Naive thymus-derived CD8-positive, alpha-beta T cell (primary cell): ENCODE measurements at places on chromosomes 3 and 15.

- no peak for DNase-seq
Measured at GRCh38 chr15:36883713-36884517, 216.4 kb downstream of the MEIS2 start.

GRCh38 chr3:25033407-25034029 is 394.5 kb upstream of the RARB start:
- no peak for DNase-seq

DNA sequence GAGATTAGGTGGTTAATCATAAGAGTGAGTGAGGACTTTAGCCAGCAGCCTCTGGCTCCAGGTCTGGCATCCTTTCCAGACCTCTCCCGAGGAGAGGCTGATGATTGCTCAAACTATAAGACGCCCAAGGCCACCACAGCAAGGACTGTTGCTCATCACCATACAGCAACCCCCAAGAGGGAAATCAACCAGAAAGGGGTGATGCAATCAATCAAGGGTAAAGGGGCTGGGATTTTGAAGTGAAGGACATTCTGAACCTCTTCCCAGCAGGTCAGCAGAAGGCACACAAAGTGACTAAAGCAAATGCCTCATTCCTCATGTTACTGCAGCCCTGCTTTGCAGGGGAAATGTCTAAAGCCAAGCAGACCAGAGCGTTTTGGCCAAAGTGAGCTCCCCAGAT is 247.3 kb upstream of the IGF1R start:
- no peak for DNase-seq

GRCh38 chr3:106006571-106006970 is 137.8 kb upstream of the CBLB start:
- DNase-seq = no peak

- no peak for DNase-seq
Measured at GRCh38 chr15:51223771-51224229, 114.6 kb downstream of the CYP19A1 start.

DNA sequence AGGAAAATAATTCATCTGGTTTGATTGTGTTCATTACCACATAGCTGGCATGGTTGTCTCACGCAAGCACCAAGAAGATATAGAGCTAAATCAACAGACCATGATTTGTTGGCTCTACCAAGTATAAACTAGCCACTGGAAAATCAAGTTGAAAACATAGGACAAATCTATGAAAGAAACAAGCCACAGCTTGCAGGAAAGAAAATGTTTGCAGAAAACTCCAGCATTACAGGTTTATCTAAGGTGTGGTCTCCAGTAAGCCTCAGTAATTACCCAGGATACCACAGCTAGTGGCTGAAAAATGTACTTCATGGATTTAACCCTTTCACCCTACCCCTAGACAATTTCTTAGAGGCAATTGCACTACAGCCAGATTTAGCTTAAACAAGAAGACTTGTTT is 340.6 kb downstream of the SOX2 start:
- no peak for DNase-seq

- DNase-seq = no peak
Measured at GRCh38 chr3:67361323-67361722, 293.1 kb downstream of the SUCLG2 start.

- DNase-seq = no peak
Measured at GRCh38 chr3:80733522-80734176, 965.9 kb upstream of the ROBO1 start.

GRCh38 chr15:91622711-91623342 is 230.7 kb upstream of the SLCO3A1 start:
- no peak for DNase-seq

DNA sequence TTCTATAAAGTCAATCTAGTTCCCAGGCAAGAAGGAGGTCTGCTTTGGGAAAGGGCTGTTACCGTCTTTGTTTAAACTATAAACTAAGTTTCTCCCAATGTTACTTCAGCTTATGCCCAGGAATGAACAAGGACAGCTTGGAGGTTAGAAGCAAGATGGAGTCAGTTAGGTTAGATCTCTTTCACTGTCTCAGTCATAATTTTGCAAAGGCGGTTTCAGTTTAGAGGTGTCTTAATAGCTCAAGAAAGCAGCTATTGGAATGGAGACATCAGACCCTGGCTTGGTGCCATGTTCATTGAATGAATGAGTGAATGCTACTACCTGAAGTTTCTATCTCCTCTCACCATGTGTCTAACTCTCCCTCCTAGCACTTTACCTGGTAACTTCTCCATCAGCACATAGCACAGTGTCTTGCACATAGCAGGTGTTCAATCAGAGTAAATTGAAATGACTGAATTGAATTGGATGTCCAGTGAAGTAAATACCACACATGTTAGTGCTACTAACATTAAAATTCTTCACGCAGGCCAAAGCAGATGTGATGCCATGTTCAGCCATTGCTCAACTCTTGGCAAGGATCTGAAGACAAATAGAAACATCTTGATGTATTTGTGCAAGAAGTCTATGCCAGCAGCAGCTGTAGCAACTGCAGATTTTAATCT is 28.2 kb downstream of the CLEC3B start:
- no peak for DNase-seq

DNA sequence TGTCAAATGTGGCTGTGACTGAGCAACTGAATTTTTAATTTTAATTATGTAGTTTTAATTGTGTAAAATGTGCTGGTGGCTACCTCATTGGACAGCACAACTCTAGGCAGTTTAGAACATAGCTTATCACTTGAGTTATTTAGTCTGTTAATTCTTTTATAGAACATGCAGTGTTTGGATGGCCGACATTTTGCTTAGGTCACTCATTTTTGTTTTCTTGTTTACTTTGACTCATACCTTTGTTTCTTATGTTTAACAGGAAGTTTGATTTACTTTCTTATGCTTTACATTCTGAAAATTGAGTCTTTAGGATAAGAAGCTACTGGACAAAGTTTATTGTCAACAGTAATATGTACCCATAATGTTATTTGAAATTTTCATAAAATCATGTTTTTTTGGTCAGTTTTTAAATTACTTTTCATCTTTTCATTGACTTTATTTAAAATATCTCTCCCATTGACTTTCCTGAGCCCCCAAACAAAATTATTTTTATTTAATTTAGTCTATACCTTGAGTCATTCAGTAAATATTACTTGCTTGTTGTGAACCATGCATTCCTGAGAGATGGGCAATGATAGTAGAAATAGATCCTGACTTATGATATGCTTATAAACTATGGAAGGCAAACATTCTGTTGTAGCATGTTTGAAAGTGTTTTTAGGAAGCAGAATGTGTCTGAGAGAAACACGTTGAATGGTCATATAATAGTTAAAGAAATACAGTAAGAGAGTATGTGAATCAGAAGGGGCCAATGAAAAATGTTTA is 60.6 kb downstream of the TCF12 start:
- DNase-seq = no peak

DNA sequence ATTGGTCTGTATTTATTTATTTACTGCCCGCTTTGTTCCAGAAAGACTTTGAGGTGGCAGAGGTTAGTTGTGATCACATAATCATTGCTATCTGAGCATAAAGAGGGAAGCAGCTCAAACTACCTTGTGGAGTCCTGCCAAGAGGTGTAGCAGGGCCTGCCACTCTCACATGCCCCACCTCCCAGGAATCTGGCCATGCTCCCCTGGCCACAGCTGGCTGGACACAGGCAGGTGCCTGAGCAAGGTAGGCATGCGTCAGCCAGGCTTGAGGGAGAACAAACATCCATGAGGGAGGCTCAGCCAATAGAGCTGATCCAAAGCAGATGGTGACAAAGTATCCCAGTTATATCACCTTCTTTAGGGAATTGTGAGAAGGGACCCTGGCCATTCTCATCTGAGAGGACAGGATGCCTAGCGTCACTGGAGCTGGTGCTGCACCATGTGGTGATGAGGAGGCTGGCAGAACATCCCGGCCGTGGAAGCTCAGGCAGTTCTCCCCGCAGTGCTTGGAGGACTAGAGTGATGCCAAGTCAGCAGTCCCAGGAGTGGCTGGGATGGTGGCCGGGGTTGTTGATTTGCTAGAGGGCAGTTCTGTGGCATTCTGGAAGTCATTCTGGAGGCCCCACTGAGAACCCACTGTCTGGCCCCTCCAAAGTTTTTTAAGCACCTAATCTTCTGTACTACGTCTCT is 6.8 kb upstream of the POLG start:
- no peak for DNase-seq

DNA sequence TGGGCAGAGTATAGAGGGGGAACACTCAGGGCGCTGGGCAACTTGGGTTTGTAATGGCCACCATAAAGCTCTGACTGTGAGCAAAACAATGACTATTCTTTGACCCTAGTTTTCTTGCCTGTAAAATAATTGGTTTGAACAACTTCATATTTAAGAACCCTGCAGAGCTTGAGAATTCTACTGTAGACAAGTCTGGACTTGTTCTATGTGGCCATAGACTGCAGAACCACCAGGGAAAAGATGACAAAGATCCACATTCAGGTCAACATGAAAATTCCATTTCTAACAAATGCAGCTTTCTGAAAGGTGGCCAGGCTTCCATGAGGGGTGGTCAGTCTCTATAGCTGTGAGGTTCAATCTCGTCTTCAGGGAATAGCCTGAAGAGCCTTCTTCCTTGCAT is 239.4 kb upstream of the LRRN1 start:
- no peak for DNase-seq

DNA sequence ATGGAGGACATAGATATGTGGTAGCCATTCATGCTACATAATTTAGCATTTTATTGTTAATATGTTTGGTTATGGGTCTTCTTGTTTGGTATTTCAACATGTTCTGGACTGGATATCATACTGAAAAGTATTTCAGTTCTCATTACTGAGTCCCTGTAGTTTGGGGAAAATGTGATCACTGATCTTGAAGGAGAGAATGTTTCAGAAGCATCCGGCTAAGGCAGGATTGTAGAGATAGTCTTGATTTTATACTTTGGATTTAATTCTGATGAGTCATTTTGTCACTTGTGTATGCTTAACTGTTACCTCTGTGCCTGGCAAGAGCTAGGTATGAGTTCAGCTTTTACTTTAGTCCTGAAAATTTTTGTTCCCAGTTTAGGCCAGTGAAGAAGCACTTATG is 7.1 kb downstream of the CHD2 start:
- no peak for DNase-seq

- no peak for DNase-seq
Measured at GRCh38 chr15:37253877-37254276, 153.5 kb upstream of the MEIS2 start.

- DNase-seq = no peak
Measured at GRCh38 chr15:41950127-41950483, 22.3 kb downstream of the EHD4 start.

GRCh38 chr3:105518806-105519418 is 152.2 kb downstream of the ALCAM start:
- DNase-seq = no peak

GRCh38 chr3:72818092-72818773 is 30.0 kb downstream of the SHQ1 start:
- no peak for DNase-seq

- no peak for DNase-seq
Measured at GRCh38 chr3:139286825-139287224, 57.0 kb upstream of the MRPS22 start.

DNA sequence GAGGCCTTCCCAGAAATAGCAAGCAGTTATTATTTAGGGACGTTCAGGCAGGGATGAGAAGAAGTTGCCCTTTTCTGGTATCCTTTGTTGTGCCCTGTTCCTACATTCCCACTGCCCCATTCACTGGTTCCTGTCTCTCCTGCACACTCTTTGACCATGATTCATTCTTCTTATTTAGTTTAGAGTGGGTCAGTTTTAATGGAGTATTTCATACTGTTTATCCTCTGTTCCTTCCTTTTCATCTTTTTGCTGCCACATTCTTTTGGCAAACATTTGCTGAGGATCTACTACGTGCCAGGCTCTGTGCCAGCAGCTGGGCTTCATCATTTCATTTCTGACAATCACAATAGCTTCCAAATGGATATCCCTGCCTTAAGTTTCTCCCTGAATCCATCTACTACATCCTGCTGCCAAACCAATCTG is 11.8 kb upstream of the EID1 start:
- DNase-seq = no peak

- peak; percentile 58 for DNase-seq
Measured at GRCh38 chr3:50550079-50550736, 17.3 kb downstream of the C3orf18 start.

DNA sequence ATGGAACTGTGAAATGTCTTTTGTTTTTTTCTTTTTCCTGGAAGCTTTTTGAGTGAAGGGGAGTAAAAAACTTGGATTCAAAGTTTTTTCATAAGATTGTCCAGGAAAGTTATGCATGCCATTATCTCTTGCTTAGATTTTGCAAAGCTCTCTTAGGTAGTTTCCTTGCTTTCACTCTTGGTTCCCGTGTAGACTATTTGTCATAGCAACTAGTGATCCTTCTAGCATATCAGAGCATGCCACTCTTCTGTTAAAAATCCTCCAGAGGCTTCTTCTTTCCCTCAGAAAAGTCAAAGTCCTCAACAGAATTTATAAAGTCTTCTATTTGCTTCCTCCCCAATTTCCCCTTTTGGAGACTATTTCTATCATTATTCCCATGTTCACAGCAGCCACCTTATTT is 21.1 kb downstream of the GTF2E1 start:
- DNase-seq = no peak

- DNase-seq = no peak
Measured at GRCh38 chr3:190849607-190850006, 12.9 kb downstream of the GMNC start.

- DNase-seq = no peak
Measured at GRCh38 chr3:173708191-173708590, 310.6 kb downstream of the NLGN1 start.

GRCh38 chr3:54180921-54181320 is 58.6 kb downstream of the CACNA2D3 start:
- DNase-seq = no peak

GRCh38 chr3:45087155-45087554 is 59.0 kb downstream of the CDCP1 start:
- DNase-seq = no peak

DNA sequence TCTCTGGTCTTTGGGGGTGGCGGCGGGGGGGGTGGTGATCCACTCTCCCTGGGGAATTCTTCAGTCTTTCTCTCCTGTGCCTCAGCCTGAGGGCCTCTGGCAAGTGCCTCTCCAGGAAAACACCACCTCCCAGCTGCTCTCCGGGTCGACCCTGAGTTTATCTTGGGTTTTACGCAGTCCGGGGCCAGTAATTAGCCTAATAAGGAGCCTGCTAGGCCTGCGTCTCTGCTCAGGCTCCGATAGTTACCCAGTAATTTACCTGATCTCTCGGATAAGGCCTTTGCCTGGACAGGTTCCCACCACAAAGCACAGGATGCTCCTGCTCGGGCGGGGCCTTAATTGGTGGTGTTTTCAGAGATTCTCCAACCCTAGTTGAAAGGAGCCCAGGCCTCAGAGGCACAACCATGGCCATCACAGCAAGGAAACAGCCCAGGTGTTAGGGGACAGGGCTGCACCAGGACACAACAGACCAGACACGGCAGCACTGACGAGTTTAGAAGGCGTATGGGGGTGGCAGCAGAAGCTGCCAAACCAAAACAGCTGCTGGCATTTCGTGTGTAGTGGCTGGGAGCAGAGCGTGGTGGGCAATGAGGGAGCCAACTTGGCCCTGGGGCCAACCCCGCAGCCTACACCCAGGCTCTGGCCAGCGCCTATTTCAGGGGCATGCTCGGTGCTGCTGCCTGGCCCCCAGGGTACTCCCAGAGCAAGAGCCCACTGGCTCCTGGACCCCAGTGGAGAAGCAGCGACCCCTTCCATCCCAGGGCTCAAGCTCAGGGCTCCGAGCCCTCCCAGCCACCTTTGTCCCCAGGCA is 71.4 kb downstream of the KLF13 start:
- no peak for DNase-seq

- no peak for DNase-seq
Measured at GRCh38 chr3:33523093-33523667, 83.0 kb upstream of the UBP1 start.

GRCh38 chr3:72892081-72892775 is 4.4 kb downstream of the GXYLT2 start:
- no peak for DNase-seq

- DNase-seq = no peak
Measured at GRCh38 chr3:153958635-153959595, 162.3 kb upstream of the ARHGEF26 start.
